Activated T-helper 17 cell treated with anti-CD3 and anti-CD28 coated beads, Interleukin-2, amount 50 U/mL, for 72 hours (primary cell): ENCODE measurements at places on chromosomes 16 and 17. TPM values are rescaled to one million over a fixed set of nuclear protein-coding genes. Genes with fewer than 3 reads are reported as not detected.

DNA sequence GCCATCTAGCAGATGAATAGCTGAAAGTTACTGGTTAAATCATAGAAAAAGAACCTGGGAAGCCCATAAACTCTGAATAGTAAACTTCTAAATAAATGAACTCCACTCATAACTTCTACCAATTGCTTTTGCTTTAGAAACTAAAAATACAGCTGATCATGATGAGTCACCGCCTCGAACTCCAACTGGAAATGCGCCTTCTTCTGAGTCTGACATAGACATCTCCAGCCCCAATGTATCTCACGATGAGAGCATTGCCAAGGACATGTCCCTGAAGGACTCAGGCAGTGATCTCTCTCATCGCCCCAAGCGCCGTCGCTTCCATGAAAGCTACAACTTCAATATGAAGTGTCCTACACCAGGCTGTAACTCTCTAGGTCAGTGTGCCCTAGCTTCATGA is 9.7 kb downstream of the KAT7 start:
- ATAC-seq: no peak

DNA sequence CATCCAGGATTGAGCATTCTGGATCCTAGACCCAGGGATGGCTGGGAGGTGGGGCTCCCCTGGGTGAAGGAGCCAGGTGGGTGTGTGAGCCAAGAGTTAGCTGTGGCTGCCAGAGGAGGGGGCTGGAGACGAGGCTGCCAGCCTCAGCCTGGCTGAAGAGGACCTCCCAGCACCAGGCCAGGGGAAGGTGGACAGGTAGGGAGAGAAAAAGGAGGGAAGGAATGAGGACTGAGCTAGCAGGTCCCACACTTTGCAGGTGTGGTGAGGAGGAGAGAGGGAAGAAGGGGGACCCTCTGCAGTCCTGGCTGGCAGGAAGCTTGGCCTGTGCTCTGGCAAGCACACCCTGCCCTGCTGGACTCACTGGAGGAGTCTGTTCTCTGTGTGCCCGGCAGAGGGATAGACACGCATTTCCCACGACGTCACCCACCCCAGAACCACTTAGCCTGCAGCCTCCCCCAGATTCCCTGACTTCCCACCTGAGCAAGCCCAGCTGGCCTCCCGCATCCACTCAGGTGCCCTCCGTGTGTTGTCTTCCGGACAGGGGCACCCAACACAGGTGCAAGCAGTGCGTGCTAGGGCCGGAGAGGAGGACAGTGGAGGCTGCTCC is 42.0 kb downstream of the SOCS3 start:
- ATAC-seq: no peak

GRCh38 chr17:48843187-48843900 is 12.5 kb downstream of the CALCOCO2 start:
- ATAC-seq: no peak

DNA sequence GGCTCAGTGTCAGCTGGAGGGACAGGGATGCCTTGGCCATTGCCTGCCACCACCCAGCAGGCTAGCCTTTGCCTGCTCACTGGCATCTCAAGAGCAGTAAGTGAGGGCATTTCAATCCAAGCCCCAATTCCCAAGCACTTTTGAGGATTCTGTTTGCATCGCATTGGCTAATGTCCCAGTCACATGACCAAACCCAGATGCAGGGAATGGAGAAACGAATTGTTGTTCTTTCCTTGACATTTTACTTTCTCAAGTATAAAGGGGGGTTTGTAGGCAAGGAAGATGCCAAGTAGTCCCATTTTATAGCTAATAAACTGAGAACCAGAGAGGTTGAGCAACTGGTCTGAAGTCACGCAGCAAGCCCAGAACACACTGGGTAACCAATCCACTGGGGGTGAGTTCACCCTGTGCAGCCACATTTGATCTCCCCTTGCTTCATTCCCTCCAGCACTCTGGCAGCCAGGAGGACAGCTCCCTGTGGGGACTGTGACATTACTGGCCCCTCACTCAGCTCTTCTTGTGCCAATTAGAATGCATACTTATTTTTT is 193.8 kb upstream of the CACNG3 start:
- ATAC-seq: no peak

GRCh38 chr16:1075546-1075945 is 3.0 kb downstream of the SSTR5 start:
- ATAC-seq: no peak

DNA sequence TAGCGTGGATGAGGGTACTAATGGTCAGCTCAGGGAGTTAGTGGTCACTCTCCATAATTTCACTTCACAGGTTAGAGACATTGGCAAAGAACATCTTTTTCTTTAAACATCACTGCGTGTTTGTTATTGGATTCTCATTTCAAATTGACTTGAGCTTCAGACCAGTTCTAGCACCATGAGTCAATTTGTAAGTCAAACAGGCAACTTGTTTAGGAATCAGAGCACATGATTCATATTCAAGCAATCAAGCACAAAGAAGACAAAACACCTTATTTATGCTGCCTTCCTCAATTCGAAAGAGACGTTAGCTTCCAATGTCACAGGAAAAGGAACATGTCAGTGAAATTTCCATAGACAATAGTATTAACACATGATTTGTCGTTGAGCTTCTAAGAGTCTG is 62.3 kb downstream of the HS3ST3A1 start:
- no peak for ATAC-seq

DNA sequence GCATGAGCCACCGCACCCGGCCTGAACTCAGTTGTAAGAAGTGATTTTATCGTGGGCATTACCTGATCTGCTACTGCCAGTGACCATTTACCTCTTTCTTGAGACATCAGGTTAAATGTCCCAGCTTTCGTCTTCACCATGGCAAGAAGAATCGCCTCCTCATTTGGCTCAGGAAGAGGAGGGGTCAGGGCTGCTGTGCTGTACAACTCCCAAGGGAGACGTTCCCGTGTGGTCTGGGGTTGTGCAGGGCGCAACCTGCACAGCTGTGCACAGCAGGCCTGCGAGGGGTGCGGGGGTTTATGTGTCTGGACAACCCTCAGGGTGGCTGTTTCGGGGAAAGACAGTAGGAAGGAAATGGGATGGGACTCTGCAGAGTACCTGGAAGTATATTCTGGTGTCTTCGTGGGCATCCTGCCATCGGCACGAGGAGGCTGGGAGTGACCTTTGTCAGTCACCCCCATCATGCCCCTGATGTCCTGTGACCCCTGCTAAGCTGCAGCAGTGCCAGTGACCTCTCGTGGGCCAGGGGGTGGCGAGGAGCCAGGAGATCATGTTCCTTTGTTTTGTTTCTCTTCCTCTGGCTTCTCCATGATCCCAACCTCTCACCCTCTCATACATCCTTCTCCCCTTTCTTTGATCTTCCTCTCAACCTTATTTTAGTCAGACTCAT is 27.3 kb downstream of the CIBAR2 start:
- no peak for ATAC-seq

DNA sequence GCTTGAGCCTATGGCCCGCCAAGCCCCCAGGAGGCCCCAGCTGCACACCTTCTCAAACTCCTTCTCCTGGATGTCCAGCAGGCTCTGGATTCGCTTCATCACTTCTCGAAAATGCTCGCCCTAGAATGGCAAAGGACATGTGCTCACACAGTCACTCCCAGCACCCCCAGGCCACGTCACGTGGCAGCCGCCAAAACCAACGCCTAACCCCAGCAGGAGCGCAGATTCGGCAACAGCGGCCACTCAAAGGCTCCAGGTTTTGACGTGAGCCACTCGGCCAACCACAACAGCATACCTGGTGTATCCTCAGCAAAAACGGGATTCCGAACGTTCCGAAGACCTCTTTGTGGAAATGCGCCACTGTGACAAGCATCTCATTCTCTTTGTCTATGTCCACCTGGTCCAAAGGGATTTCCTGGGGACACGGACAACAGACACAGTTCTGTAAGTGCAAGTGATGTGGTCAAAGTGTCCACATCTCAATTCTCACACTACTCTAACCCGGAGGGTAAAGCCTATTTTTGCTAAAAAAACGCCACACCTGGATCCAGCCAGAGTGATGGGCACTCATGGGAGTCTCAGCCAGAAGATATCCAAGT is 12.7 kb downstream of the LITAFD start:
- no peak for ATAC-seq

GRCh38 chr17:16942141-16943031 is 29.5 kb downstream of the TNFRSF13B start:
- ATAC-seq: no peak

DNA sequence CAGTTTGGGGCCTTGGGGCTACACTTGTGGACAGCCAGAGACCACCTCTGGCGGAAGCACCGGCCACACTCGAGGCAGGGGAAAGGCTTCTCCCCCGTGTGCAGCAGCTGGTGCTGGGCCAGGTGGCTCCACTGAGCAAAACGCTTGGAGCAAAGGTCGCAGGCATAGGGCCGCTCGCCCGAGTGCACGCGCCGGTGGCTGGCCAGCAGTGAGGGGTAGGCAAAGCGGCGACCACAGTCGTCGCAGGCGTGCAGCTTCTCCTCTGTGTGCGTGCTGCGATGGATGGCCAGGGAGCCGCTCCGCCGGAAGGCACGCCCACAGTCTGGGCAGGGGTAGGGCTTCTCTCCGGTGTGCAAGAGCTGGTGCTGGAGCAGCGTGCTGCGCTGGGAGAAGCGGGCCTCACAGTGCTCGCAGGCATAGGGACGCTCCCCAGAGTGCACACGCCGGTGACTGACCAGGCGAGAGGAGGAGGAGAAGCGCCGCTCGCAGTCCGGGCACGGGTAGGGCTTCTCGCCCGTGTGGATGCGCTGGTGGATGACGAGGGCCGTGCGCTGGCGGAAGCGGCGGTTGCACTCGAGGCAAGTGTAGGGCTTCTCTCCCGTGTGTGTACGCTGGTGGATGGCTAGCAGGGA is 5.8 kb downstream of the ZNF689 start:
- no peak for ATAC-seq

GRCh38 chr17:55294042-55294751 is 29.4 kb downstream of the HLF start:
- no peak for ATAC-seq

- ATAC-seq: no peak
Measured at GRCh38 chr17:80422276-80422675, 7.3 kb downstream of the ENDOV start.

DNA sequence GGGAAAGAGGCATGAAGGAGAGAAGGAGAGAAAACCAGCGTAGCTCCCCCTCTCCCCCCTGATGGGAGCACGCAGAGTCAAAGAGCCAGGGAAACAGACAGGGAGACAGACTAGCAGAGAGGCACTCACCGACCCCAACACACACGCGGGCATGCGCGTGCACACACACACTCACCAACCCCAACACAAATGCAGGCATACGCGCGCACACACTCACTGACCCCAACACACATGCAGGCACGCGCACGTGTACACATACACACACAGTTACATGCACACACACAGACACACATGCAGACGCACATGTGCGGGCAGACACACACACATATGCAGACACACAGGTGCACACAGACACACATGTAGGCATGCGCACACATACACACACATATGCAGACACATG is 4.6 kb downstream of the CACNB1 start:
- no peak for ATAC-seq

The KRTAP1-1 gene
- not detected for total RNA-seq

The OR3A1 gene
- 0.35 TPM for total RNA-seq

The MMD gene
- 21.7 TPM for total RNA-seq

The MLKL gene
- 25.6 TPM for total RNA-seq

The ADGRG3 gene
- not detected for total RNA-seq

The SOX8 gene
- 0.35 TPM for total RNA-seq

The MAP2K6 gene
- total RNA-seq: 2.4 TPM

The CD300H gene
- not detected for total RNA-seq

The BAIAP2 gene
- 4.8 TPM for total RNA-seq
